ENCODE measurements at places on chromosomes 3 and 15.

GRCh38 chr3:42117175-42118008 is 26.2 kb downstream of the TRAK1 start:
- no peak for DNase-seq

DNA sequence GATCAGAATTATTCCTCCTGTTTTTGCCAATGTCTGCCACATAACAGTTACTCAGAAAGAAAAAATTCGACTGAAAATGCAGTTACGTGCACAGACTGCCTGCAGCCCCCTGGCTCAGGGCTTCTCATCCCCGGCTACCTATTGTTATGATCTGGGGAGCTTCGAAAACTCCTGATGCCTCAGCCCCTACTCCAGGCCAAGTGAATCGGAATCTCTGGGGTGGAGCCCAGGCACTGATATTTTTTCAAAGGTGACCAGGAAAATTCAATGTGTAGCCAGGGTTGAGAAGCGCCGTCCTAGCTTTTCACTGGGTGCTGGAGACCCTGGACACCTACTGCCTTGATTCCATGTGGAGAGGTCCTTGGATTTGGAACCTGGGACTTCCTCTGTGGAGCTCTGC is 8.5 kb downstream of the ADAMTS17 start:
- no peak for DNase-seq

- no peak for DNase-seq
These were observed 41.8 kb upstream of the UBE2E2 start for GRCh38 chr3:23161308-23161707.

DNA sequence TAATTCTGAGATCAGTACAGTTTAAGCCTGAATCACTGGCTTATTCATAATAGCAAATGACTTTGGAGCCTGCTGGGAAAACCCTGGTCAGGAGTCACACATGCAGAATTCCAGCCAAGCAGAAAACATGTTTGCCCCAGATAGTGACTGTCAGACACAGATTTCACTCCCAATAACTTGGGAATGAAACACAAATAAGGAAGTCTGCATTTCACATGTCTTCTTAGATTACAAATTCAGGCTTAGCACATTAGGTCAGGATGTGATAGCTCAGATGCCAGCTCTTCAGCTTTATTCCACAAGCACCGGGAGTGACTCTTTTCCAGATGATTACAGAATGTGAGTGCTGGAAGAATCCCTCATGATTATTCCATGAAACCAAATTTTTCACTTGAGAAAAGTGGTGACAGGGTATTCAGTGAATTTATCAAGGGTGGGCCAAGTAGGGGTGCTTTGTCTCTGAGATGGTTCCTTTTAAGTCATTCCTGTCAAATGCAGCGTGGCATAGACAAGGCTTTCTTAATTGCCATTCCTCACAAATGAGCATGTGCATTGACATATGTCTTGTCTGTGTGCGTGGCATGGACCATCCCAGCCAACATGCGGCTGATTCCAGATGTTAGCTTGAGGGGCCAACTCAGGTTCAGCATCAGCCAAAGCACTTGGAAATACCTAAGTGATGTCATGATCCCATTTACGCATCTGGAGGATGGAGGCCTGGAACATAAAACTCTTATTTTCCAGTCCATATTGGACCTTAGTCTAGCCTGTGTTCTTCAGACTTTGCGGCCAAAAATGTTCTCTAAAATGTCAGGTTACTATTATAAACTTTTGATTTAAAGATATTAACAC is 191.0 kb downstream of the EPHB1 start:
- DNase-seq, result no peak

- no peak for DNase-seq
These were observed 1.2 kb upstream of the FAM81A start for GRCh38 chr15:59436774-59437141.

GRCh38 chr3:38008971-38009580 is 18.5 kb downstream of the VILL start:
- no peak for DNase-seq

GRCh38 chr15:66128116-66128680 is 125.4 kb downstream of the MEGF11 start:
- no peak for DNase-seq

- DNase-seq, result no peak
These were observed 15.2 kb downstream of the CORO2B start for GRCh38 chr15:68593828-68594532.

DNA sequence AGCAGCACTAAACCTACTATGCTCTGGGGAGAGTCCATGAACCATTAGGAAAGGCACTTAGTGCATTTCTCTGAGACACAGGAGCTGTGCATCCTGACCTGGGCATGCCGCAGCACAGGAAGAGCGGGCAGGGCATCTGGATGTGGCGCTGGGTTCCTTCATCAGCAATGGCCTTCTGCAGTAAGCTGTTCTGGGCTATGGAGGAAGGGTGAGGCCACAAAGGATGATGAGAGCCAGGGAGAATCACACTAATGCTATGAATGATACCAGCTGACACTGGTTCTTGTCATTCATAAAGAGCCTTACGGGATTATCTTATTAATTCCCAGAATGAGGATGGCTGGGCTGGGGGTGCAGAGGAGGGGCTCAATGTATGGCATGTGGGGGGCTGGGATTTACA is 12.7 kb upstream of the SCN10A start:
- no peak for DNase-seq

DNA sequence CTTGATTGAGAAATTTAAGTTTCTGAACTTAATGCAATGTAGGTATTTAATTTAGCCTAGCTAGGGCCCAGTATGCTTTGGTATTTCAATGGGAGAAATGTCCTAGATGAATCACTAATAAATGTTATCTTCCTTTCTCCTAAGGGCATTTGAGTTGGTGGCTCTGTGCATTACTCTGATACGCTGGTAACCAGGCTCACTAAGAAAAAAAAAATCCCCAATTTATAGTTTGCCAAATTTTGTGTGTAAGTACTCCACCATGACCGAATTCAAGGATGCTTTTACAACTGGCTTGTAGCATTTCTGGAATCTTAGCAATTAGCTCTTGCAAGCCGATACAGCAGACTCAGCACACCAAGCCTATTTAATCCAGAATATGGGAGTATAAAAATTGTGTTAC is 94.6 kb upstream of the LPP start:
- DNase-seq, result no peak

DNA sequence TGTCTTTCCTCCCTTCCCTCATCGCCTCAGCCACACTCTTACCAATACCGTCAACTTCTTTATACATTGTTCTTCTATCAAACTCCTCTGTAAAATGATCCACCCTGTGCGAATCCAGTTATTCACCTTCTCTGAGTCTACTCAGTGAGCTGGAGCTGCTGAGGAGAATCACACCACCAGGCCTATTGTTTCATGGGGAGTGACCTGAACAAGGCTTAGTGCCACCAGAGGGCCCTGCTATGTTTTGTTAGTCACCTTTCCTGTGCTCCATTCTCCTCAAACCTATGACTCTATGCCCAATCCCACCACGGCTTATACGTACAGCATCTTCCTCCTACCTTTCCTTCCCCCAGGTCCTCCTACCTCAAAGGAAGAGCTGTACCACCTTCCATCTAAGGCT is 50.4 kb upstream of the MED12L start:
- no peak for DNase-seq

- DNase-seq, result no peak
These were observed 400.7 kb upstream of the TPM1 start for GRCh38 chr15:62641825-62642224.

DNA sequence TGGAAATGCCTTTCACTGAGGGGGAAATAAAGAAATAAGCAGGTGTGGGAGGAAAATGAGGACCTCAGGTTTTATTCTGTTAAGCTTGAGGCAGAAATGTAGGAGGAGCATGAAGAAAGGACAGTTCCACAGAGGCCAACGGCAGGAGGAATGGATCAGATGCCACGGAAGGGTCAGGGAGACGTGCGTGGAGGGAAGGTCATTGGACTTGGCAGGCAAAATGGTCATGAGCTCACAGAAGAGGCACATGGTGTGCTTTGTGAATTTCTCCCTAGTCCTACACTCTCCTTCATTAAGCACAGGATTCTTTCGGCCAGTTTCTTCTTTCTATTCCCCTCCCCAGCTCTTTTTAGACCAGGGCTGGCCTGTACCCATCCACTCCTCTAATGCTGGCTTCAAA is 32.5 kb upstream of the THSD4 start:
- no peak for DNase-seq

GRCh38 chr15:90015749-90016148 is 14.6 kb downstream of the ZNF710 start:
- DNase-seq, result no peak

GRCh38 chr15:25734680-25735355 is 128.3 kb downstream of the ATP10A start:
- DNase-seq, result no peak

- DNase-seq, result no peak
These were observed 176.8 kb upstream of the EPHA3 start for GRCh38 chr3:88930611-88931010.

- DNase-seq, result no peak
These were observed 437.0 kb upstream of the PPP2R3A start for GRCh38 chr3:135528413-135529015.

- no peak for DNase-seq
These were observed 2.5 kb upstream of the PCSK6 start for GRCh38 chr15:101491734-101492640.

DNA sequence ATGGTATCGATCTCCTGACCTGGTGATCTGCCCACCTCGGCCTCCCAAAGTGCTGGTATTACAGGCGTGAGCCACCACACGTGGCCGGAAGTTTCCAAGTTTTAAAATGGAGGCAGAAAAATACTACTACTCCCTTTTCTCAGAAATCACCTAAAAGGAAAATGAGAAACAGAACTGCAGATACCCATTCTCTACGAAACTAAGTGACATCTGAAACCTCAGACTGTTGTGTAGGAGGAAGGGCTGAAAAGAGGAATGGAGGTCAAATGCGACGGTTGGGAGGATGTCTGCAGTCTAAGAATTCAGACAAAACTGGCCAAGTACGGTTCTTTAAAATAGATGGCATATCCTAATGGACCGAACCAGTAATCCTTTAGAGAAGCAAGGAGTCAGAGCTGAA is 24.1 kb downstream of the WDR48 start:
- no peak for DNase-seq

Data from SW 1271 (cell line).